ENCODE measurements at places on chromosomes 12 and 14.

- no peak for DNase-seq
Observed at GRCh38 chr14:29741909-29742401, 185.7 kb downstream of the PRKD1 start.

DNA sequence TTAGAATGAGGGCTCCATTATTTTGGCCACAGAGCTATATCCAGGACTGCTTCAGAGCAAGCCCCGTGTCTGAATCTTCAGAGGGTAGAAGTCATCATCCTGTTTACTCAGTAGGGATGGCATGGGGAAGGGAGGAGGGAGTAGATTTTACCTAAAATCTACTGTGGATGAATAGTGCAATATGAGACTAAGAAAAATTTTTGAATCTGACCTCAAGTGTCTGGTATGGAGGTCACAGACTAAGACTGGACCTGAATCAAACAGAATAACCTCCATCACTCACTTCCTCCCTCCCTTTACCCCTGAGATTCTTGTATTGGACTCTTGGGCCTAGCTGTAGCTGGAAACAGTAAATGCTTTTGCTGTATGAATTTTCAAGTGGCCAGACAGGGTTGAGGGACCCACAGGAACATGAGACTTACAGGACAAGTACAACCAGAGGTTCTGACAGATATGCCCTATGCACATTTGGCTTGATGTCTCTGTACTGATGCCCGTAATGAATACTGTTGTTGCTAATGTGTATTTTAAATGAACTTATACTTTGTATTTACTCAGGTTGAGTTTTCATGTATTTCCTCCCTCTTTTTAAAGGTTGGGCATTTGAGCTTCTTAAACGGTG, 78.5 kb downstream of the CCDC91 start:
- DNase-seq, result no peak

- DNase-seq, result no peak
Observed at GRCh38 chr12:82047446-82047845, 288.3 kb upstream of the PPFIA2 start.

DNA sequence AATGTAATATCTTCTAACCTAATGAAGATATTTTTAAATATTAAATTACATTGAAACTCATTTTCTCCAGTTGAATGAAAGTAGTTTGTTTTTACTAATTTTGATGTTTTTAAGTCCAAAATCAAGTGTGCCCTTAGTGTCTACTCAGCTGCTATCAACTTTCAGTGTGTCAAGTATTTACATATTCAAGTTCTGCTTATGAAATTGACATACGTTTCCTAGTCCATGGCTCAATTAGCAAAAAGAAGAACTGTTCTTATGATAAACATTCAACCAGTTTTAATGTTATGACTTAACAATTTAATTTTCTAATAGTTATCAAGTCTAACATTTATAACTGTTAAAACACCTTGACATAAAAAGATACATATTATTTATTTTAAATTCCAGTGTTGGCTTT, 137.1 kb downstream of the DUSP6 start:
- DNase-seq, result no peak

GRCh38 chr12:66627270-66627987, 51.4 kb downstream of the GRIP1 start:
- DNase-seq, result no peak

All from cortex of kidney (tissue), 1 donor.